ENCODE measurements at places on chromosomes 1 and 21. TPM values are rescaled to one million over a fixed set of nuclear protein-coding genes. Genes with fewer than 3 reads are reported as not detected.

DNA sequence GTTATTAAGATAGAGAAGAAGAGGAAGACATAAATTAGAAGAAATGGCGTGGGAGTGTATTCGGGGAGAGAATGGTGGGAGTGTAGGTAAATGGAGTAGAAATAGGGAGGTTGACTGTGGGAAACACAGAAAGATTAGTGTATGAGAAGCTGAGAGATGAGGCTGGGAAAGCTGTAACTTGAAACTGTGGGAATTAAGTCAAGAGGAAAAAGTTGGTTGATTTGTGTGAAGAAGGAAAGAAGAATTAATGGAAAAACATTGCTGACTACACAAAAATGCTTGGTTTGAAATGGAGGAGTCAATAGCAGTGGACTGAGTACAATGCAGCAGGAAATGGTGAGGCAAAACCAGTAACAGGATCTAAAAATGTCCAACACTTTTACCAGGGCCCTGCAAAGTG, 448.3 kb downstream of the PTPRC start:
- H3K27me3 ChIP-seq, result no peaks in the 10 kb centered on the region
- no peak overlapping the region for H3K4me3 ChIP-seq
- no peaks in the 10 kb centered on the region for H3K36me3 ChIP-seq
- H3K4me1 ChIP-seq, result no peaks in the 10 kb centered on the region
- no peak overlapping the region for H3K27ac ChIP-seq

- H3K27ac ChIP-seq, result no peak overlapping the region
- H3K4me3 ChIP-seq, result no peak overlapping the region
- DNase-seq, result no peak
- H3K27me3 ChIP-seq, result peaks cover 40% of the 10 kb centered on the region
- H3K36me3 ChIP-seq, result no peaks in the 10 kb centered on the region
Measured at GRCh38 chr1:23899070-23899469, 14.1 kb downstream of the CNR2 start.

DNA sequence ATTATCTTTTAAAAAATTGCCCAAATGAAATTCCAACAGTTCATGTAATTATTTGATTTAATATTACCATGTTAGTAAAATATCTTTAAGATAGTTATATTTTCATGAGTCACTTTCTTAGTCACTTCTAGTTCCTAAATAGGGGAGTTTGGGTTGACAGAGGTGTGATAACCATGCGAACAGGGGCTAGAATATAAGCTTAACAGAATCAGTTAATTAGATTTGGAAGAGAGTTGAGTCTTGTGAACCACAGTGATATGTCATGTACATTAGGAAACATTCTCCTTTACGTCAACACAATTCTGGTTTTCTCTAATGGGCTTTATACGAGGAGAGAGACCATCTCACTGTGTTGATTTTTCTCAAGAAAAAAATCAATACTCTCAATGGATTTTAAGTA, 64.8 kb upstream of the ZNF281 start:
- no peaks in the 10 kb centered on the region for H3K36me3 ChIP-seq
- no peak for DNase-seq
- H3K4me1 ChIP-seq, result no peaks in the 10 kb centered on the region
- no peak overlapping the region for H3K27ac ChIP-seq
- no peaks in the 10 kb centered on the region for H3K27me3 ChIP-seq

GRCh38 chr1:95035536-95035935, 37.2 kb downstream of the ALG14 start:
- no peak overlapping the region for H3K27ac ChIP-seq
- no peak overlapping the region for H3K4me3 ChIP-seq
- no peaks in the 10 kb centered on the region for H3K4me1 ChIP-seq
- no peaks in the 10 kb centered on the region for H3K36me3 ChIP-seq

GRCh38 chr1:87314091-87314490, 14.6 kb upstream of the LMO4 start:
- H3K27ac ChIP-seq, result no peak overlapping the region
- no peaks in the 10 kb centered on the region for H3K27me3 ChIP-seq
- H3K4me1 ChIP-seq, result peaks cover 15% of the 10 kb centered on the region
- H3K36me3 ChIP-seq, result no peaks in the 10 kb centered on the region
- H3K4me3 ChIP-seq, result no peak overlapping the region
- no peak for DNase-seq

SYDE2 gene
- 10.9 TPM for total RNA-seq
